Pons (tissue), 1 donor: ENCODE measurements at places on chromosomes 7 and 10.

- DNase-seq, result no peak
These were observed 11.2 kb downstream of the BMPER start for GRCh38 chr7:33916357-33917081.

DNA sequence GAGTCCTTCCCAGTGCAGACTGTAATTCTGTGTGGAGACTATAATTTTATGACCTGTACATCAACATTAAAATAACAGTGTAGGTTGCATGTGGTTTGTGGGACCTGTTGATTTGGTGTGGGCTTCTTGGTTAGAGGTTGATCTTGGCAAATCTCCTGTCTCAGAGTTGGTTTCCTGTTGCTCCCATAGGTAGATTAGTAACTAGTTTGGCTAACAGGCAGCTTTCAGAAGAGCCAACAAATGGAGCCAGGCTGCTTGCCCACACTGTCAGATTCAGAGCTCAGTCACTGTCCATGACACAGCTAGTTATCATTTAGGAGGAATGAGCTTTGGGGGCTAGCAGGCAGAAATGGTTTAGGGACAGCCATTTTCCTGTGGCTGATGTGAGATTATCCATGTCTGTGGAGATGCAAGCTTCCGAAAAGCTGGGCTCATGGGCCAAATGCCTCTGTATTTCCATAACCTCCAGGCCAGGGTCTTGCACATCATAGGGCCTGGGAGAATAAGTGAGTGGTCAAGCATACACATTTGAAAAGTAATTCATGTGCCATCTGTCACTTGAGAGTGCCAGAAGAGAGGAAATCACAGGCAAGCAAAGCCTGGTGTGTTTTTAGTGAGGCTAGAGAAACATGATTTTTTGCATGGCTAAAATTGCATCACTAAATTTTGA, 33.4 kb downstream of the CCM2 start:
- DNase-seq, result no peak

DNA sequence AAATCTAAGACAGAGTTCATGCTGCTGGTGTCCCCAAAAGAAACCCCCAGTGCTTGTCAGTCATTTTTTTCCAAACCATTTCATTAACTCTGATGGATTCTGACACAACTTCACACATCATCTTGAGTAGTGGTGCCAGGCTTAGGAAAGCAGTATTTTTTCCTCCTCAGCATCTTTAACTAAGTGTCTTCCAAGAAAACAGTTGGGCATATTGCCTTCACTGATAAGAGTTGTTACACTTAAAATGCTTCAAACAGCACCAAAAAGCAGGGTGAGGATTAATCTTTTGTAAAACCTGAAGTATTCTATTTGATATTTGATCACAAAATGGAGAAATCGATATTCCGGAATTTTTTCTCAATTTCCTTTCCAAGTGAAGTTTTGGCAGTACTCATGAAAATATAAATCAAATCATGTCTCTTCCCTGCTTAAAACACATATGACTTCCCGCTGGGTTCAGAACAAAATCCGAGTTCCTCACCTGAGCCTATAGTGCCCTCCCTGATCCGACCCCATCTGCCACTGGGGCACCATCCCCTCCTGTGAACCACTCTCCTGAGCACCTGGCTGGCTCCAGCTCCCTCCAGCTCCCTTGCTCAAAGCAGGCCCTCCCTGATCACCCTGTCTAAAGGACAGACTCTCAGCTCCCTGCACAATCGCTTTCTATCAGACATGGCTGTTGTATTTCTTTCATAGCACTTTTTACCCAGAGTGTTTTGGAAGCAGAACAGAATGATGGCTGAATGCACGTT, 61.6 kb downstream of the CYTH3 start:
- no peak for DNase-seq

- no peak for DNase-seq
These were observed 16.7 kb upstream of the CADPS2 start for GRCh38 chr7:122902751-122903495.

- DNase-seq, result peak; percentile 29
These were observed 64.3 kb upstream of the CCDC6 start for GRCh38 chr10:59970396-59971368.

GRCh38 chr10:28761084-28761846, 83.9 kb downstream of the BAMBI start:
- DNase-seq, result peak; percentile 19

DNA sequence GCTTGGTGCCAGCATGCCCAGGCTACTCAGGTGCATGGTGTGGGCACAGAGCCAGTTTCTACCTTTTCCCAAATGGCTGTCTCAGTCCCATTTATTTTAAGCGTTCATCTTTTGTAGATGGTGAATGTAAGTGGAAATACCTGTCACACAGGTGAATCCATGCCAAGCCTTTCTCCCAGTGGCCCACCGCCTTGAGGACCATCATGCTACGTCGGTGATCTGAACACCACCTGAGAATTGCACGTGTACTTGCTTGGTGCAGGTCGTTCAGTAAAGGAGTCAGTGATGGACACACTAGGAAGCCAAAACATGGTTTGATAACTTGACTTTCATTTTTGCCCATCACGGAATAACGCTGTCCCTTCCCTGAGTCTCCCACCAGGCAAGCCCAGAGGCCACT, 666.7 kb upstream of the FOXK1 start:
- no peak for DNase-seq

- DNase-seq, result no peak
These were observed 354.4 kb upstream of the BMPER start for GRCh38 chr7:33550979-33551378.

DNA sequence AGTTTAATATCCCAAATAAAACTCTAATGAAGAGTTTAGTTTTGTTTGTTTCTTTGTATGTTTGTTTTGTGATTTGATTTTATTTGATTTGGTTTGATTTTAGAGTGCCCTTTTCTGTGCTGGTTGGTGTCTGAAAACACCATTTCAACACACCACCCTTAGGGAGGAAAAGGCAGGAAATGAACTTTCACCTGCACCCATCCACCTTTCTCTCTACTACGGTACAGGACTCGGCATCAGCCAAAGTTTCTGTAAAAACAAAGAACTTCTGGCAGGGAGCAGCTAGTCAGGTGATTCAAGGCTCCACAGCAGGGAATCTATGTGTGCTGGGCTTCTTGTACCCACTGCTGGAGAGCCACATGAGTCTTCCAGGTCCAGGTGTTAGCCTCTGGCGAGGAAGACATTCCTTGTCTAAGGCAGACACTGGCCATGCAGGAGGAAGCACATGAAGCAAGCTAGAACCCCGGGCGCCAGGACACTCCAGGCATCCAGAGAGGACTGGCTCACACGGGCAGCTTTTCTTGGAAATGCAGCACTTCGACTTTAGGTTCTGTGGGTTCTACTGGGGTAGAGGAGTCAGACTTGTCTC, 22.1 kb upstream of the STK17A start:
- no peak for DNase-seq

GRCh38 chr7:5711409-5711808, 70.1 kb downstream of the RNF216 start:
- DNase-seq, result no peak

DNA sequence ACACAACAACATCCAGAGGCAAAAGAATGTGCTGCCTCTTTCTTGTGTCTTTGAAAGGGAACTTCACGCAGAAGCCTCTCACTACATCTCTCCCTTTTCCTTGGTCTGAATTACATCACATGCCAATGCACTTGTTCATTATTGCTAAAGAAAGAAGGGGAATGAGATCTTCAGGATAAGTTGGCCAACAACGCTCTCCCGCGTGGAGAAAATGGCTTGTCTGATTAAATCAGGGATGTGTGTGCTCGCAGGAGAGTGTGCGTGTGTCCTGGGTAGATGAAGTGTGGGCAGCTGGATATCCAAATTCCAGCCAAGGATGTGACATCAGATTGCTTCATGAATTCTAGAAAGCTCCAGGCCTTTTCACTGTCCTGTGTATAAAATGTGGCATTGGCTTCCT, 541.6 kb upstream of the FZD8 start:
- no peak for DNase-seq

GRCh38 chr7:15829691-15830090, 143.2 kb upstream of the MEOX2 start:
- DNase-seq, result no peak

GRCh38 chr10:70753026-70753663, 32.0 kb downstream of the TBATA start:
- DNase-seq, result peak; percentile 55

- DNase-seq, result peak; percentile 98
These were observed 125.3 kb downstream of the CHN2 start for GRCh38 chr7:29319719-29320521.

GRCh38 chr7:28298870-28299518, 113.3 kb upstream of the CREB5 start:
- DNase-seq, result peak; percentile 86

DNA sequence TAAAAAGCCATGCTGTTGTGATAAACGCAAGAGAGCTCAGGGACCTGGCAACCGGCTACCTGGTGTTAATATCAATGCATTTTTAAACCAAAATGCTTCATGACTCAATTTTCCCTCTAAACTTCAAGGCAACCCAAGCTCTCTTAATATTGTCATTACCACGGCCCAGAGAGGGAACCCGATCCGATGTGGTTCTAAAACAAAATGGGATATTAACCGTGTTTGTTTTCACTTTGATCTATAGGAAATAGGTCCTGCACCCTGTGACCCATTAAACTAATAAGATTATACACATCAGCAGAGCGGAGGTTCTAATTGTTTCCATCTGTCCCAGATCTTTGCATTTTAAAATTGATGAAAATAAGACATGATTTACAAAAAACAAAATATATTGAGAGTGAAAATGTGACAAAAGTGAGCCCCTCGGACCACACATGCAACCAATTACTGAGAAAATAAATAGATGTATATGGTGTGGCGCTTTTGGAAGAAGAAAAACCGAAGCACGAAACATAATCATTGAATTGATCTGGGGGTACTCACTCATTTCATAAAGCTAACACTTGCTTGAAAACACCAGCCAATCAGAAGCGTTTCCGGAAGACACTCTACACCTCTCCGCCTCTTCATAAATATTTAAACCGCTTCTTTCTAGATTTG, 290.3 kb upstream of the NFE2L3 start:
- no peak for DNase-seq

DNA sequence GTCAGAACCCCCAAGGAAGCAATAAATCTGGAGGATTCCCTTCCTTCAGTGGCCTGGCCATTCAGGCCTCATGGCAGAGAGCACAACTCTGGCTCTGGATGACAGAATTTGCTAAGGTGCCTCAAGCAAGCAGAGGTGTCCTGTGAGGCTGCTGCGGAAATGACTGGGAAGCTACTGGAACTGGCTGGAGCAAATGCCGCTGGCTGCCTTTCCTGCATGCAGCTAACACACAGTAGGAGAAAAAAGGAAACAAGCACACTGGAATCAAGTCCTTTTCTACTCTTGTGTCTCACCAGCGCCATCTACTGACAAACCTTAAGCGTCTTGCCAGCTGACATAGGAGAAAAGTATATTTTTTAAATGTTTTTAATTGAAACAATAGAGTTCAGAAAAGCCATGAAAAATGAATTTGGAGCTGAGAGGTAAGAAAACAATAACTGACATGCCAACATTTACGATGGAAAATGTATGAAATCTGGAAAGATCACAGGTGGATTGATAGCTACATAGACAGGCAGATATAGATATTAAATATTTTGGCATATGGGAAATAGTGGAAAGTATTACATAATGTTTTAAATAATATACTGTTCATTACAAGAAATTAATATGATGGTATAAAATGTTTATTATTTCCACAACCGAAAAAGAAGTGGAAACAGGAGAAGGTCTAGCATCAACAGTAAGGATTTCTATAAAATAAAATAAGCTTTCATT, 951.6 kb downstream of the ANKRD7 start:
- peak; percentile 81 for DNase-seq

DNA sequence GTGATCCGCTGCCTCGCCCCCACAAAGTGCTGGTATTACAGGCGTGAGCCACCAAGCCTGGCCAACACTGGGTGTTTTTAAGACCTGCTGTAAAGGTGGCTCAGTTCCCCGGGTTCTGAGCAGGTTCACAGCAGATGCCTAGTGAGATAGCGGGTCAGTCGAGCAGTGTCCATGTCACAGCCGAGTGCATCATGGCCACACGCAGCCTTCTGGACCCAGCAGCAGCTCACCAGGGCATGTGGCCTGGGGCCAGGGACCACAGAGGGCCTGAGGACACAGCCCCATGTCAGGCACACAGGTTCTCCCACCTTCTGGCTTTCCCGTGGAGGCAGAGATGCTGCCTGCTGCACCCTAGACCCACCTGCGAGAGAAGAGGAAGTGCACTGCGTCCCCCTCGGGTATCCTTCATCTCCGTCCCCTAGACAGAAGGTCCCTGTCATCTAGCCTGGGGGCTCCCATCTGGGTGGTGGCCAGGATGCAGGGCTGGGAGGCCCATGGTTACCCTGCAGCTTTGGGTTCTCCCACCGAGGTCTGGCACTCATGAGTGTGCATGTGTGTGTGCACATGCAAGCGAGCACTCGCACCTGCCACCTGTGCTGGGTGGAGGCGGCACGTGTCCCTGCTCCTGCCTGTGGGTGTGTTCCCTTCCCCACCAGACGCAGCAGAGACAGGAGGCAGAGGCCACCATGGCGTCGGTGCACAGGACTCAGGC, 98.6 kb downstream of the NKX6-2 start:
- no peak for DNase-seq

GRCh38 chr7:23261843-23262452, 15.4 kb downstream of the GPNMB start:
- peak; percentile 61 for DNase-seq

- no peak for DNase-seq
These were observed 3.3 kb downstream of the ZNF655 start for GRCh38 chr7:99561737-99562051.

DNA sequence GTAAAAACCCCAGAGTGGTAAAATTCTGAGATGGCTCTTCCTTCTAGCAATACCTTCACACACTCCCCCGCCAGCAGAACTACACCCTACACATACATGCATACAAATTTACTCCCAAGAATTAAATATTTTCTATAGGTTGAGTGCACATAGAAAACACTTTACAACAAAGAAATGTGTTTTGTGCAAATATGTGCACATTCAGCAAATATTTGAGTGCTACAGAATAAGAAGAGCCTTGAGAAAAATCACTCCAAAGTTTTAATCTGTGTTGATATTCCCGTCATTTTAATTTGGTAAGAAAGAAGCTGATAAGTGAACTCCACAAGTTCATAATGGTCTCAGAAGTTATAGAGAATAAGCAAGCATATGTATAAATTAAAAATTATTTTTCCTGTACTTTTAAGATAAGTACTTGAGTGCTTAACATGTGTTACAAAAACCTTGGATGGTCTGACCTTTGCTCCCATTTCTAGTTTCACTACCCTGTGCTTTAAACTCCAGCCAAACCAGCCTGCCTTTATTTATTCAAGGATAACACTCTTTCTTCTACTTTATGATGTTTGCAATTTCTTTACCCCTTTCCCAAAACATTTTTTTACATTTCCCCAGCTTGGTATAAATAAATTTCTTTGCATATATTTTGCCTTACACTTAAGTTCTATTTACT, 733.5 kb upstream of the LRRTM3 start:
- DNase-seq, result no peak

DNA sequence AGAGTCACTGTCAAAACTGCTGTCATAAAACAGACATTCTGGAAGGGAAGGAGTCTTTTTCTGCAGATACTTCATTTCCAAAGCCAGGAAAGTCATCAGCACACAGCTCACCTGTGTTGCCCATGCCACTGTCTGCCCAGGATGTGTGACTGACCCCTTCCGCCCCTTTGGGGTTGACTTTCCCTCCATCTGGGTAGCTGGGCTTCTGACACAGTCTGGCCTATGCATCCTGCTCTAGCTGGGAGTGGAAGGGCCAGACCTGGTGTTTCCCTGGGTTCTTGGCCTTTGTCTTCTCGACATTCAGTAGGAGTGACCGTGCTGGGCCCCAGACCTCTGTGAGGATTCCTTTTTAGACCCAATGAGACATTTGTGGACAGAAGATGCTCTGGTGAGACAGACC, 378.9 kb upstream of the NUPR2 start:
- DNase-seq, result no peak

GRCh38 chr7:25565949-25566348, 337.7 kb upstream of the NPVF start:
- DNase-seq, result peak; percentile 72
